PC-9 (cell line): ENCODE measurements at places on chromosomes 4 and X.

DNA sequence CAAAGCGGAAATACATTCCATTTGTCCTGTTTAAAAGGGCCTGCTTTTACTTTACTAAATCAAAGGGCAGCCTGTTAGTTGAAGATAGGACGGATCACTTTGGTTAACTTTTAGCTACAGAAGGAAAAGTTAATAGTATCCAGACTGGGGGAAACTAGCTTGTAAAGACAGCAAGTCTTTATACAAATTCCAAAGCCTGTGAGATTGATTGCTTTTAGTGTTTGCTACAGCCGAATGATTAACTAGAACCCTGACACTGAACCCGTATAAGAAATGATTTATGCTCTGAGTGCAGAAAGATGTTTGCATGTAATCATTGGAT is 93.4 kb downstream of the FRAS1 start:
- no peak for DNase-seq

DNA sequence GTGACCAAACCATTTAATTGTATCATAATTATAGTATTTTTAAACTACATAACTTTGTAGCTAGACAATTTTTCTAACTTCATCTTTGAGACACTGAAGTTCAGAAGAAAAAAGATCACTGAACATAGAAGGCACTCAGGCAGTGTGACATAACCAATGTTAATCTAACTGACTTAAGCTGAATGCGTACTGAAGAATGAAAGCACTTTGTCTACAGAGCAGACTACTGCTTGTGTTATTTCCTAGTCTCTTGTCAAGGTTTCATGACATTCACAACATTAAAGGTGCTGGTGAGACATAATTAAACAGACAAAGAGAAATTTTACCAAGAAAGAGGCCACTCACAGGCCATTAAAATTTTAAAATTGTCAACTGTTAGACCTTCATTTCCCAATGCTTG is 13.5 kb downstream of the AMMECR1 start:
- DNase-seq, result no peak

- peak; percentile 16 for DNase-seq
Measured at GRCh38 chrX:114611018-114611619, 27.2 kb downstream of the HTR2C start.

DNA sequence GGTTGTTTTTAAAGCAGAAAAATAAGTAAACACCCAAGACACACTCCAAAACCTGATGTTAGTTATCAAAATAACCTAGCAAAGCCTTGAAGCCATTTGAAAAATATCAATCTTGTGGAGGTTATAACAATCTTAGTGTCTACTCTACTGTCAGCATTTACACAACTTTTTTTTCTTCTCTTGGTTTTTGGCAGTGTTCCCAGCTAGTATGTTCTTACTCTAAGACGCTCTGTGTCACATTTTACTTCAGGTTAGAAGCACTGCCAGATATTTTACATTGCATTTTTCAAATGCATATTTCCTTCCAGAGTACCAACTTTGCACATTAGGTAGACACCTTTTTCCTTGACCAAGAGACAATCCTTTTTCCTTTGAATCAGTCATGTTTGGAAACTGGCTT is 114.0 kb upstream of the INPP4B start:
- DNase-seq, result no peak

DNA sequence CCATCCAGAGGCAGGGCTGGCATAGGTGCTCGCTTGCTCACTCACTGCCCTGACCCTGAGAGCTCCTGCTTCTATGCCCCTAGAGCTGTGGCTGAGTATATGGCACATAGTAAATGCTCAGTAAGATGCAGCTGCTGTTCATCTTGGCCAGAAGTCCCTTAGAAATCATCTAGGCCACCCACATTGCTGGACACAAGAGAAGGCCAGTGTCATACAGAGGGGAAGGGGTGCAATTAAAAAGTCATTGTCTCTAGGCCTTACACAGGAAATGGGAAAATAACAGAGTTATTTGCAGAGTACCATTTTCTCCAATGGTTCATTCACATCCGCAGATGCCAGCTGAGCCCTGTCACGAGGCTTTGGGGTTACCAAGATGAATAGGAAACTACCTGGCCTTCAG is 88.8 kb downstream of the MAMLD1 start:
- no peak for DNase-seq

DNA sequence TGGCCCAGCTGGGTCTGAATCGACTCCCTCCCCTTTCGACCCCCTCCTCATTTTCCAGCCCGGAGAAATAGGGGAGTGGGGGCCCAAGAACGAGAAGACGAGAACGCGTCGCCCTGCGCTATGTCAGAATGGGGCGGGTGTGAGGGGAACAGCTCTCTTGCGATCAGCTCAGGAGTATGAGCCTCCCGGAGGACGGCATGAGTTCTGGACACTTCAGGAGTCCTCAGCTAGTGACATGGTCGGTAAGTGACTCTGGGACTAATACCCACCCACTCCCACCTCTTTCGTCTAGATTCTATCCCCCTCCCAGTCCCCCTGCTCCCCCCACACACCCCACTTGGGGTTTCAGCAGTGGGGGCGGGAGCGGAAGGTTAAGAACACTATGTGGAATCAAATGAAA is 944 bp downstream of the KLF8 start:
- peak; percentile 43 for DNase-seq
